ENCODE measurements at places on chromosomes 2 and 18.
A peak's percentile ranks its signal among the peaks of the same experiment; 100 is the strongest.

GRCh38 chr2:173854840-173855239 is 110.3 kb downstream of the SP3 start:
- no peak for DNase-seq

GRCh38 chr18:9758624-9759075 is 50.5 kb downstream of the RAB31 start:
- no peak for DNase-seq

DNA sequence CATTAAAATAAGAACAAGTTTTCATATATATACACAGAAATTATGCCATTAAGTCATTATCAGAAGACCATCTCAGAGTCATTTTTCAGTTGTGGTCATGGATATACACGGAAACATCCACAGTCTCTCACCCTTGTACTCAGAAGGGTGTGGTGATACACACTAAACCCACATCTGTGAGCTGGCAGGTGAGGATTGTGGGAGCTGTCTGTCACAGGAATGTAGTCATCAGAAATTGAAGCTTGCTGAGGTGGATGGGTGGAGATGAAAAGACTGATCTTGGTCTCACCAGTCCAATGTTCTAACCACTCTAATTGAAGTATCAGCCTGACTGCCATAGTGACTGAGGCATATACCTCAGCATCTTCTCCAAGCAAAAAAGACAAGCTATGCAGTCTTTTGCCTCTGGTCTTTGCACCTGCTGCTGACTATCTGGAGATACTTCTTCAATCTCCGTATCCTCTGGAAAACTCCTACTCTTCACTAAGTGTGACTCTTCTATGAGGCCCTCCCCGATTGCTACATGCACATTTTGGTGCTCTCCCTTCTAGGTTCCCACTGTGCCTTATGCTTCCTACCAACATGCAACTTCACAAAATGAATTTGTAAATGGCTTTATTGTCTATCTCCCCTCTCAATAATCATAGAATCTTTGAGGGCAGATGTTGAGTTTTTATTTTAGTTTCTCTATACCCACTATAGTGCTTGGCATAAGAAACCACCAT is 232.8 kb downstream of the DYM start:
- no peak for DNase-seq

GRCh38 chr2:206740800-206741199 is 22.6 kb upstream of the DYTN start:
- no peak for DNase-seq

DNA sequence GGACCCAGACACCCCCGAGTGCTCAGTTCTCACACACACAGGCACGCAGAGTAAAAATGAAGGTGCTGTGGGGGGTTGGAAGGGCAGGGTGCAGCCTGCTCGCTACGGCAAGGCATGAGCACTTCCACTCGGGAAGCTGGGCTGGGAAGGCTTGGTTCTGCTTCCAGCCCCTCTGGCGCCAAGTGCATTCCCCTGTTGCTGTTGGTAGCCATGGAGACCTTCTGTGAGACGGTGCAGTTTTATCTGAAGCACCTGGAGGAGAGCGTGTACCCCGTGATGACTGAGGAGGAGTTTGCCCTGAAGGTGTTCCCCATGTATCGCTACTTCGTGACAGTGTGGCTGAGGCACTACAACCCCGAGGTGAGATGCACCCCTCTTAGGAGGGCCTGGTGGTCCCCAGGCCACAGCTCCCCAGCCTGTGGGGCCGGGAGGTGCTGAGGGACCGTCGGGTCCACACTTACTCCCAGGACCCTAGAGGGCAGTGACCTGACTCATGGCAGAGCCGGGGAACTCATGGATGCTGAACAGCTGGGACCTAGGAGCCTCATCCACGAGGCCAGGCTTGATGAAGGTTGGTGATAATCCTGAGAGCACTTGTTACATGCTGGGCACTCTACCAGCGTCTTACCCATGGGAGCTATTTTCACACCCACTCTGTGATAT is 15.5 kb downstream of the MROH2A start:
- DNase-seq, result no peak

- no peak for DNase-seq
These were observed 78.6 kb downstream of the BARD1 start for GRCh38 chr2:214730800-214731407.

GRCh38 chr18:8400825-8401224 is 208.4 kb upstream of the RAB12 start:
- no peak for DNase-seq

DNA sequence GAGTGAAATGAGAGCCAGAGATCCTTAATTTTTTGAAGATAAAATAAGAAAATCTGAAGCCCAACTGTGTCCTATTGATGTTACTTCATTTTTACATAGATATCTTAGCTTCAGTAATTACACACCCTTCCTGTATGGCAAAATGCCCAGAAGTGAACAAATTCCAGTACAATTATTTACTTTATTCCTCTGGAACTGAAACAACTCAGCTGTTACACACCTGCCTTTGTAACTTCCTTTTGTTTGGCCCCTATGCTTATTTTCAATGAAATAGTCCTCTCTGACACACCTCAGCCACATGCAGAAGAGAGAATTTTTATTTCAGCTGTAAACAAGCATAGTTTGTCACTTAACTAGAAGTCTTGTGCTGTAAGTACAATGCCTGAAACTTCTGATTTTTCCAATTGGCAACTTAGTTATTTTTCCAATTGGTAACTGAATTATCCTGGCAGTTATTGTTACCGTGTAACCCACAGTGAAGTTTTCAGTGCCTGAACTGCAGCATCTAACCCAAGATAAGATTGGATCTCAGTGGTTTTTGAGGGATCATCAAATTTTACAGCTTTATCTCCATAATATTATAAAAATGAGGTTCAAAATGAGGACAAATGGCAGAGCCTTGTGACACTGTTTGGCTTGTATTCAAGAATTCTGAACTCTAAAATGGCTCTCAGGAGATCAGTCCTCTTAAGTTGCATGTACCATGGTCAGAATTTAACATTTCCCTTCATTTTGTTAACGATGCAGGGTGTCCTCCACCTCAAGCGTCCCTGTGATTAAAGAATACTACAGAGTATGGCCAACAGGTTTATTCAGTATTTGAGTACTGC is 82.6 kb downstream of the PKP4 start:
- DNase-seq, result no peak

- DNase-seq, result no peak
These were observed 34.5 kb upstream of the ARL5A start for GRCh38 chr2:151862700-151863099.

DNA sequence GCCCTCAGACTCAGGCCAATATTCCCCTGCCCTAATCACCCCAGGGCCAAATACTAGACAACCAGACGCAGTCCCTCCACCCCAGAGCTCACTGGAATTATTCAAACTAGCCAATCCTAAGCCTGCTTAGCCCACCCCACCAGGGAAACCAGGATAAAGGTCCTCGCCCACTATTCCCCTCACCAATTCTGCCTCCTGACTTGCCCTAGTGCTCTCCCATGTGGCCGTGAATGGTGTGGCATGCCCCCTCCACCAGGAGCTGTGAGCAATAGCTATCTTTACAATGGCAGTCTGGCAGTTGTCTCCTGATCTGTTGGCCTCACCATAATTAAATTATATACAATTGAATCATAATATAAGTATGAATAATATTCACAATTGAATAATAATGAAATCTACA is 42.3 kb downstream of the FAM124B start:
- no peak for DNase-seq

GRCh38 chr2:175170659-175171304 is 2.8 kb upstream of the ATF2 start:
- DNase-seq, result no peak

DNA sequence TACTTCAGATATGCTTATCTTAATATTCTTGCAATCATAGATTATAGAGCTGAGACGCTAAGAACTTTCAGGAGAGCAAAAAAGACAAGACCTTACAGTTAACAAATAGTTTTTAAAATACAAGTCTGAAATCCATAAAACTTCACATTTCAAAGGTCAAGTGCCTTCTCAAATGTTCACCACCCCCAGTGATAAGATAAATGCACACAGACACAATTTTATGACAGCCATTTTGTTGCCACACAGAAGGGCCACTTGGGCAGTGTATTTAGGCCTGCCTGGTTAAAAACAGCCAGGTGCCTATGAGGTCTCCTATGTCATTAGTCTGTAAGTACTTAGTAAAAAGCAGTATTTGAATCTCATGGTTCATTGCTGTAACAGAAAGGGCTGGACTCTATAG is 8.1 kb upstream of the PSTPIP2 start:
- DNase-seq, result no peak

DNA sequence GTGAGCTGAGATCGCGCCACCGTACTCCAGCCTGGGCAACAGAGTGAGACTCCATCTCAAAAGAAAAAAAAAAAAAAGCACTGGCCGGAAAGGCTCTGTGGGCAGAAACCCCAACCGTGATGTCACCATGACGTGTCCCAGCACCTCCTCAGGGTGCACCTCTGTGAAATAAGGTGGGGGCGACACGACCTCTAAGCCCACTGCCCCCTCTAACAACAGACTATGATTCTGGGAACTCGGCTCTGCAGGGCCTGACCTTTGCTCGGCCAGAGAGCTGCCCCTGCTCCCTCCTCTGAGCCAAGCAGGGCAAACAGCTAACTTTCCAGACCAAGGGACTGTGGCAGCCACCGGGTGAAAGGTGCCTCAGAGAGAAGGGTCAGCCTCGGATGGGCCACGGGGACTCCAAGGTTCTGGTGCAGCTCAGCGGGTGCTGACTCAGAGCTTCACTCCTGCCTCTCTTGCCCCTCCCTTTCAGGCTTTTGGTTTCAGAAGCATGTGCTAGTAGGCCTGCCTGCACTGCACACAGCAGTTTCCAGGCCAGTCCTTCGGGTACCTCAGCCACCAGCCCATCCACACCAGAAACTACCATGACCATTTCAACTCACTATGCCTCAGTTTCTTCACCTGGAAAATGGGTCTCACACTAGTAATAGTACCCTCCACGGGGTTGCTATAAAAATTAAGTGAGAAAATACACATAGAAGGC is 8.0 kb downstream of the TMBIM1 start:
- DNase-seq, result peak; percentile 63

DNA sequence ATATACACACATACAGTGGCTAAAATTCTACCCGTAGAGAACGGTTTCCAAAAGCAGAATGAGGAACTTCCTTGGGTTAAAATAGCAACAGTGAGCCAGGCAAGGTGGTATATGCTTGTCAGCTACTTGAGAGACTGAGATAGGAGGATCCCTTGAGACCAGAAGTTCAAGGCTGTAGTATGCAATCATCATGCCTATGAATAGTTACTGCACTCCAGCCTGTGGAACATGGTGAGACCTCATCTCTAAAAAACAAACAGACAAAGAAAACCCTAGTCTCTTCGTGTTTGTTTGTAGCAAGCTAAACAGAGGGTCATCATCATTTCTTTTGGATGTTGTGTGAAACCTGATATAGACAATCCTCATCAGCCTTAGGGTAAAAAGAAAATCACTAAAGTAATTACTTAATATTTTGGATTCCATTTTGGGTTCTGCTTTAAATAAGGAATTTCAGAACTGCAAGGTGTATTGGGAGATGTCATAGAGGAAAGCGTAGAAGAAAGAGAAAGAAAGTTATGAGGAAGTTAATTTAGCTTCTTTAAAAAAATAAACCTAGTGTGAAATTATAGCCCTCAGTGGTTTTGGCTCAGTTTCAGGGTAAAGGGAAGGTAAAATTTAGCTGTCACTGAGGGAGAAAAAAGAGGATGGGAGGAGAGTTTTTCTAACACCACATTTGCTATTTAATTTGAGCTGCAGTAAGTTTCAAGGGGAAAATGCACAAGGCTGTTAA is 46.5 kb downstream of the PLEK start:
- no peak for DNase-seq

GRCh38 chr2:63738019-63738418 is 103.7 kb upstream of the UGP2 start:
- no peak for DNase-seq

DNA sequence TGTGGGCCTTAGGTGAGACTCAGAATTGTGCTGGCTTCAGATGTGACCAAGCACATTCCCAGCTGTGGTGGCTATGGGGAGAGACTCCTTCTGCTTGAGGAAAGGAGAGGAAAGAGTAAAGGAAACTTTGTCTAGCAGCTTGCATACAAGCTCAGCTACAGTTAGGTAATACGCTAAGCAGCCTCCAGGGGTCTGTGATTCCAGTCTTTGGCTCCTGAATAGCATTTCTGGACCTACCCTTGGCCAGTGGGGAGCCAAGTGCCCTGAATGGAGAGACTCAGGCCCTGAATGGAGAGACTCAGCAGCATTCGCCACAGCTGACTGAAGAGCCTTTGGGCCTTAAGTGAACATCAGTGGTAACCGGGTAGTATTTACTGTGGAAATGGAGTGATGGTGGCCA is 227.4 kb upstream of the CDH7 start:
- DNase-seq, result no peak

DNA sequence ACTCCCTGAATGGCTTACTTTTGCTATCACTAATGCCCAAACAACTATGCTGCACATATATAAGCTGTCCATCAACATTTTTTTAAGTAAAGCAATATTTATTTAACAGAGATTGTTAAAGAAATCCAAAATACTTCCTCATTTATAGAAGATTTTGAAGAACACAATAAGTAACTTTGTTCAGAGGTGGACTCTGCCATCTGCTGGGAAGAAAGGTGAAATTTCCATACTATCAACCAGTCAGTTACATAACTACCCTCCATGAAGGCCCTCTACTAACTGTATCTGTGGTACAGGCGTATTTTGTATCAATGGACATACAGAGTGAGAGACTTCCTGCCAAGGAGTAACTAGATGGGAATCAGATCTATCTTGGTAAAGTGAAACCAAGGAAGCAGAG is 106.0 kb downstream of the DTNB start:
- no peak for DNase-seq

DNA sequence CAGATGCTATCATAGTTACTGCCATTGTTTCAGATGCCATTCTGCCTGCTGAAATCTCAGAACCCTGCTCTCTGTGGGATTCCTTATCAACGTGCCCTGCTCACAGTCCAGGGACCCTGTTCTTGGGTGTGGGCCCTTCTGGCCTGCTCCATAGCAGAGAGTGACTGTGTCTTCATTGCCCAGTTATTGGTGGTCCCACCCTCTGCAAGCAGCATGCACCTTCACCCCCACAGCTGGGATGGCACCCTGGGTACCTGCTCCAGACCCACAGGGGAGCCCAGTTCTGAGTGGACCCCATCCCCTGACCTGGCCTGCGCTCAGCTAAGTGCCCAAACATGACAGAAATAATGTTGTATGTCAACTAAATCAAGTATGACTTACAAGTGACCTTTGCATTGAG is 36.6 kb downstream of the SMIM21 start:
- no peak for DNase-seq

All from liver (tissue), 10 donors.